Heart left ventricle (tissue), 16 donors: ENCODE measurements at places on chromosomes 7 and 10. TPM values are rescaled to one million over a fixed set of nuclear protein-coding genes. Genes with fewer than 3 reads are reported as not detected.

DNA sequence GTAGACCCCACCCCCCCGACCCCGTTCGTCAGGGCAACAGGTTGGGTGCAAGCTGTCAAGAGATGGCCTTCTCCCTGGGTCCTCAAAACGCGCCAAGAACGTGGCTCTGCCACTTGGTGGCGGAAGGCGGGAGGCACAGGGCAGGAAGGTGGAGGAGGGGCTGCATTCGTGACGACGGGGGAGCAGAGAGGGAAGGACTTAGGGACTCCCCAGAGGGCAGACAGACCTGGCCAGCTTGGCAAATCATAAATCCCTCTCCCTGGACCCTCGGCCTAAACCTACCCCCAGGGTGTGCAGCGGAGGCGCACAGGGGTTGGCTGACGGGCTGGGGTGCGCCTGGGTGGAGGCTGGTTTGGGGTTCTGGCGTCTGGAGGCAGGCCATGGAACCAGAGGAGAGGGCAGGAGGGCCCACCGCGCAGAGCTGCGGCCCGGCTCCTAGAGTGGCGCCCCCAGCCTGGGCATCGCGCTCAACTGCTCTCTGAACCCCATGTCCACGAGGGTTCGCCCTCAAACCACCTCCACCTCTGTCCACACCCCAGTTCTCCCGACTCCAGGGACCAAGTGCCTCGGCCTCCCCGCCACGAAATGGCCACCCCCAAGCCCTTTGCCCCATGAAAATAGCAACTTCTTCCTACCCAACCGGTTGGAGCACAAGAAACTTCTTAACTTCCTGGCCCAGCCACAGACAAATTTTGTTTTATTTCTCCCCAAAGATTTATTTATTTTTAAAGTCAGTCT lies 10.8 kb upstream of the GATA3 start:
- no peak for DNase-seq

DNA sequence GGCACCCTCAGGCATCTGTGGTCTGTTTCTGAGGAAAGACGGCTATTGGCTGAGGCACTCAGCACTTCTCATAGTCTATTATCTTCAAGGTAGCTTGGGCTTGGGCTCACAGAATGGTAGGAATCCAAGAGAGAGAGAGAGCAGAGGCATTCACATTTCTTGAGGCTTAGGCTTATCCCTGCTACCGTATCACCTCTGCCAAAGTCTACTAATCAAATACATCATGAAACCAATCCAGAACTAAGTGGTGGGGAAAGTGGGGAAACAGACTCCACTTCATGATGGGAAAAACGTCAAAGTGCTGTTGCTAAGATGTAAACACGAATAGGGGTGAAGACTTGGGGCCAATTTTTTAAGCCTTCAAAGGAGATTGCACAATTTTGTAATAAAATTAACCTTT lies 271.1 kb upstream of the SEMA3D start:
- DNase-seq = no peak

DNA sequence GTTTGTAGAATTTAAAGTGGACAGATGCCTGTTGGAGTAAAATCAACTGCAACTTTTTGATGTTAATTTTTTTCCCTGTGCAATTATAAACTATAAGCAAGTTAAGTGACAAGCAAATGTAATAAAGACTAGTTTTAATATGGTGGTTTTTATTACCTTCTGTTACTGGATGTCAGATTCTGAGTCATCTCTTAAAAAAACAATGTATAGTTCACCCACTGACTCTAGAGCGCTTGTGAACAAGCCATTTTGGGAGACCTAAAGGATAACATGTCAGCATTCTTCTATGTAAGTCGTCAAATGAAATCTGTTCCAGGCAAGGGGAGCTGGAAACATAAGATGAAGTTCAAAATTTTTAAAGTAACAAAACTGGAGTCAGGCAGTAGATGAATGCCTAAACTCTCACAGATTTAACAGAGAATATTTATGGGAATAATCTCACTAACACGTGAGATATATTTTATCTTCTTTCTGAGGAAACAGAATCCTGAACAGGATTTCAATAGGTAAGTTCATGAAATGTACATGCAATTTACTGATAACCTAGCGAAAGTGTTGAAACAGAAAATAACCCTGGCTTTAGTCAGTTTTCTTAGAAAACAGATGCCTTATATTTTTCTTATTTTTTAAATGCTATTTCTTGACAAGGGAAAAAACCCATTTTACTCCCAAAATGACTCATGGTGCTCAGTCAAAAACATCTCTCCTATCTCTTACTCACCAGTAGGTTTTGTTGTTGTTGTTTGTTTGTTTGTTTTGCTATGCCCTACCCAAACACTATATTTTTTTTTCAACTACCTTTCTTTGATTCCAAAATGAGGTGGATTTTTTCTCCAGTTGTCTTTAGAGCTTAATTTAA lies 91.7 kb downstream of the SLC39A12 start:
- DNase-seq = no peak

DNA sequence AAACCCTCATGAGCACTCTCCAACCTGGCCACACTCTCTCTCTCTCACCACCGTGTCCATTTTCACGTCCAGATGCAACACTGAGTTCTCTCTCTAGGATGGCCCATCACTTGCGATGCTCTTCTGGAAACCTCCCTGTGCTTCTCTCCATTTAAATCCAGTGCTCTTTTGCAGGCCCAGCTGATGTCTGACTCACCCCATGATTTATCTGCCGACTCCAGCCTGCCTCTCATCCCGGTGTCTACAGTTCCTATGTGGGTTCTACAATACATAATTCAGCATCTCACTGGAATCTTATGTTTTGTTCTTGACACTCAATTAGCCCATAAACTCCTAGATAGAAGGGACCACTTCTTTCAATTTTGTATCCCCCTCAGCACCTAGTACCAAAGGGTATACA lies 5.0 kb downstream of the TPK1 start:
- DNase-seq = no peak

DNA sequence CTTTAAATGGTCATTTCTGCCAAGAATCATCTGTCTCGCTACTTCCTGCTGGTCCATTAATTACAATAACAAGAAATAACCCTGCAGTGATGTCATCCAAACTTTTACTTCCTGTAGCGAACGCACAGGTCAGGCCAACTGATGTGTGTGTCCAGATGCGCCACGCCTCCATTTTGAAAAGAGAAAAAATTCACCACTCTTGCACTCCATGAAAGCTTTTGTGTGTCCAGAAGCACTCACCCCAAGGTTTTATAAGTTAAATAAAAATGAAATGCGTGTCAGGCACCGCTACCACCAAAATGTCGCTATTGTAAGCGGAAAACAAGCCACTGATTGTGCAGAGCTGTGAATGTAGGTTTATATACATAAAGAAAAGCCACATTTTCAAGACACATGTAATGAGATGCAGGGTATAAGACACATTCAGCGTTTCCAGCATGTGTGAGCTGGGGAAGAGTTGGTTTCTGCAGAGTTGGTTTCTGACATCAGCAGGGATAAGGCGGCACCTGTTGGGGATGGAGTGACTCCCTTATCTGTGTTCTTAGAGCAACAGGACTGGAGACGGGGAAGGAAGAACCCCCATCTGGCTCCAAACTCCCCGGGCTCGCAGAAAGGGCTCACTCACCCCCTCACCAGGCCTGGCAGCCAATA lies 83.3 kb downstream of the CTBP2 start:
- no peak for DNase-seq

- no peak for DNase-seq
Measured at GRCh38 chr10:122468926-122469781, 7.8 kb downstream of the HTRA1 start.

- no peak for DNase-seq
Measured at GRCh38 chr10:119872610-119872859, at the start of gene MCMBP. MCMBP (minus strand) TSS chr10:119872843; CDS start chr10:119872584, 259 bp downstream.

- no peak for DNase-seq
Measured at GRCh38 chr10:48735836-48736390, 51.2 kb downstream of the WDFY4 start.

- no peak for DNase-seq
Measured at GRCh38 chr10:124748166-124748565, 4.0 kb upstream of the FAM53B start.

DNA sequence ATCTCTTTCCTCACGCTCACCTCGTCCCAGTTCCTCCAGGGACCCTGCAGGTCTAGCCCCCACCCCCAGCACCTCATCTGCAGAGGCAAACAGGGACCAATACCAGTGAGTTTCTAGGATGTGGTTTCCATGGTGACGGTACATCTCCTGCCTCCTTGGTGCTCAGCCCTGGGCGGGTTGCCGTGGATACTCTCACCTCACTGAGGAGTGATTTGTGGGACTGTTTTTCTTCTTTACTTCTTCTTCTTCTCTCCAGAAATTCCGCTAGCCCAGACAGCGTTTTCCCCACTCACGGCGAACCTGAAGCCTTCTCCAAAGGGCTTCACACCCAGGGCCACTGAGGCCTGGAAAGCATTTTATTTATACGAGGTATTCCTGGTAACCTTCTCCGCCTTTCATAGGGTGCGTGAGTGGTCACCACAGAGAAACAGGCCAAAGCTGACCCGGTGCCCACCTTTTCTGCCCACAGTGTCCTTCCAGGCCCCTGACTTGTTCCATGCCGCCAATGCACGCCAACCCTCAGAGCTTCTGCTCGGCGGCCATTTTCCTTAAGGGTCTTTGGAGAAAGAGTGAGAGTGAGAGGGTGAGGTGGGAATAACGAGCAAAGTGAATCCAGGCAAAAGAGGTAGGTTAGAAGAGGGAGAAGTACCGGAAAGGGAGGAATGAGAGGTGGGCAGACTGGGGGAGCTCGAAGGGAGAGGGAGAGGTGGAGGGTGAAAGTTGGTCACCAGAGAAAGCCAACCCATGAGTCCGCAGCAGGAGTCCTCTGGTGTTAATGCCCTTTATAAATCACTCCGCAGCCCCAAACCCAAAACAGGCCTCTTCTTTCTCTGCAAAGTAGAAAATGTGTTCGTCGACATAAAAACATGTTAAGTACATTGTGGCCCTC lies 15.5 kb downstream of the FAM241B start:
- DNase-seq = no peak

GRCh38 chr7:137130751-137131158 lies 212.8 kb downstream of the PTN start:
- no peak for DNase-seq

DNA sequence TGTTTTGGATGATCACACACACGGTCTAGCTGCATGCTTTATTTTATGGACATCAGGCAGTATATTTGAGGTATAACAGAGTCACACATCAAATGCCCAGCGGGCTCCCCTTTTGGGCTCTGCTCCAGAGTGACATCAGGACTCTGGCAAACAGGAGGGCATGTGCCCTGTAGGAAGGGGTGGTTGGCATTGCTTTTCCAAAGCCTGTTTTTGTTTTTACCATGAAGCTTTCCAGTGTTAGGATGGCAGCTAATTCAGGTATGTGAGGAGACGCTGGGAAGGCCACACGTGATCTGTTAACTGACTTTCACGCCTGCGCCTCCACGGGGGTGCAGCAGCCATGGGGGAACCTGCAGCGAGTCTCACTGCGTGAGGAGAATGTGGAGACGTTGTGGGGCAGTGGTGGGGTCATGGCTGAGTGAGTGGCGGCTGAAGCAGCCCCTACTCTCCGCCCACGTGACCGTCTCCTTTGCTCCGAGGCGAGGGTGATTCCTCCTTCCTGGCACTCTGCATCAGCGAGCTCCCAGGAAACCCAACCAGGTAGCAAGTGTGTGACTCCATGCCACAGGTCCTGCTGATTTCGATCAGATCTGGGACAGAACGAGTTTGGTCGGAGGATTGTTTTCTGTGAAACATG lies 117.7 kb downstream of the ANKRD61 start:
- no peak for DNase-seq

GRCh38 chr7:117082647-117083046 lies 129.3 kb downstream of the ST7 start:
- no peak for DNase-seq

DNA sequence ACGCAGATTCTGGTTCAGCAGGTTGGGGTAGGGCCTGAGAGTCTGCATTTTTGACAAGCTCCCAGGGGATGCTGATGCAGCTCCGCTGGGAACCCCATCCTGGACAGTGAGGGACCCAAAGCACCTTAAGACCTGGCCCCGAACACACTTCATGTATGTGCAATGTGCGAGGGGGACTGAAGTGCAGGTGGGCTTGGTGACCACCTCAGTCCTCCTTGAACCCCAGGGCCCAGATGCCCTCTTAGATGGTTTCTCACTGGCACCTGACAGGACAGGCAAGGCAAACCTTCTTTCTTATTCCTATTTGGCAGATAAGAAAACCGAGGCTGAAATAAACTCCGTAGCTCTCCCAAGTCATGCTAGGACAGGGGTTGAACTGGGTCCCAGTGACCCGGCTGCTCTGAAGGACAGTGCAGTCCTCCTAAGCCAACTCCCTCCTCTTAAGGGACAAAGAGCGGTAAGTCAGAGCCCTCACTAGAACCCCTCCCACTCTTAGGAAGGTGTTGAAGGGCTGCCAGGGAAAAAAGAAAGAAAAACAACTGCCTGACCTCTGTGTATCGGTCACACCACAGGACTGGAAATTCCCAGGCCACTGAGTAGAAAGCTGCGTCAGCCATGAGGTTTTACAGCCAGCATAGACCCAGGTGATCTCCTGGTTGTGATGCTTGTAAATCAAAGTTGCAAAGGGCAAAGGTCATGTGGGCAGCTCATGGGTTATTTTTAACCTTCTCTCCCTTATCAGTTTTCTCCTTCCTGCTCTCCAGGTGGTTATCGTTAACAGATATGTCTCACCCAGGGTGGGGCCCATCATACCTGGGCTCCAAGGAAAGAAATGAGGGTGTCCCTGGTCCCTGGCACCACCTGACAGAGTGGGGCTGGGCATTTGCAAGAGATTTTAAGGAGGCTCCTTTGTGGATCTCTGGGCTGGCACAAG lies 90.9 kb upstream of the SMNDC1 start:
- DNase-seq = no peak

DNA sequence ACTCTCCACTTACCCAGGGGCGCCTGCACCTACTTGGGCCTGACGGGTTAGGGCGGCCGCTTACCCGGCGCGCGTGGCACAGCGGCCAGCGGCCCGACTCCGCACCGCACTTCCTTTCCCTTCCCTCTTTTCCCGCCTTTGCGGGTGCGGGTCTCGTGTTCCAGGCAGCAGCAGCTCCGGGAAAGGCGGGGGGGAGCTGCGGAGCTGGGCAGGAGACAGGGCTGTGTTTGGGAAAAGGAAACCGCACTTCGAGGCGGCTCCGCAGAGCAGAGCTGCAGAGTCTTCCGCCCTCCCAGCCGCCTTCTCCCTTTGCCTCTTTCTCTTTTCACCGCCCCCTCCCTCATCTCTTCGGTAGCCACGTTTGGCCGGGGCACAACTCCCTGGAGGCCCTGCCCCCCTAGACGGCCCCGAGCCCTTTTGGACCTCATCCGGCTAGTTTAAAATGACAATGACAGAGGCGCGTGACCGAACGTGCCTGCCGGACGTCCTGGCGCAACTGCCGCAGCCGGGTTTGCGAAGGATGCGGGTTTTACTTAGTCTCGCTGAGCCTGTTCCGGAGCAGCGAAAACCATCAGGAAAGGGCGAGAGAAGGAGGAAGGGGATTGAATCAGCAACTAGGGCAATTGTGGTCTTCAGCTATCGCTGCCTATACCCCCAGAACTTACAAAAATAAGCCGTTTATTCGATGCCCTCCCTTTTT lies 7.9 kb upstream of the PAX2 start:
- no peak for DNase-seq

CYP2C19 gene
- not detected for polyA plus RNA-seq

GALNT11 gene
- polyA plus RNA-seq = 10.6 TPM

GBX1 gene
- polyA plus RNA-seq = 0.27 TPM

IGFBP1 gene
- polyA plus RNA-seq = not detected

DRGX gene
- not detected for polyA plus RNA-seq

WDR86 gene
- polyA plus RNA-seq = not detected

ITIH2 gene
- polyA plus RNA-seq = not detected
